ENCODE measurements at places on chromosomes 5 and 9.

DNA sequence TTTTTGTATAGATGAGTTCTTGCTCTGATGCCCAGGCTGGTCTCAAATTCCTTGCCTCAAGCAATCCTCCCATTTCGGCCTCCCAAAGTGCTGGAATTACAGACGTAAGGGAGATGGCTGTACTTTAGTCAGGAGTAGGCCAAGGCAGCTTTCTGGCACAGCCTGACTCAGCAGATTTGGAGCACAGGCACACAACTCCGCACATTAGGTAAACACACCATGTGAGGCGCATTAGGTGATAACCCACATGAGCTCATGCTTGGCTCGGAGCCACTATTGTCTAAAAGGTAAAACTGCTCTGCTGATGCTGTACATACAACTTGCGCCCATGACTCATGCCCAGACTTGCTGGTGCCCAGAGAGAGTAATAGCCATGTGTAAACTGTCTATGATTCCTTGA is 1157.9 kb downstream of the TAF11L14 start:
- no peak for DNase-seq

DNA sequence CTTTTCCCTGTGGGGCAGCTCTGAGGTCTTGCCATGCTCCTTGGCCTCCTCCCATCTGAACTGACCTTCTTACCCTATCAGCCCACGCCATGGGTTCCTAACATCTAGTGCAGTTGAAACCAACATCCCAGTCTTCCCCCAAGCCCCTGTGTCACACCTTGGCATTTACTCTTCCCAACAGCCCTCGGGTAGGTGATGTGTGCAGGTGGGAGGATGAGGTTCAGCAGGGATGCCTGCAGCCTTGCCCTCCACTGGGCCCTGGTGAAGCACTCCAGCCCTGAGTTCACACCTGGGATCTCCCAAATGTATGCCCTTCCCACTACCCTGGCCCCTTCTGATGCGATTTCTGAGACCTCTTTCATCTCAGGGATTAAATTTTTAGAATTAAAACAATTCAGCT is 15.5 kb downstream of the IRX2 start:
- no peak for DNase-seq

DNA sequence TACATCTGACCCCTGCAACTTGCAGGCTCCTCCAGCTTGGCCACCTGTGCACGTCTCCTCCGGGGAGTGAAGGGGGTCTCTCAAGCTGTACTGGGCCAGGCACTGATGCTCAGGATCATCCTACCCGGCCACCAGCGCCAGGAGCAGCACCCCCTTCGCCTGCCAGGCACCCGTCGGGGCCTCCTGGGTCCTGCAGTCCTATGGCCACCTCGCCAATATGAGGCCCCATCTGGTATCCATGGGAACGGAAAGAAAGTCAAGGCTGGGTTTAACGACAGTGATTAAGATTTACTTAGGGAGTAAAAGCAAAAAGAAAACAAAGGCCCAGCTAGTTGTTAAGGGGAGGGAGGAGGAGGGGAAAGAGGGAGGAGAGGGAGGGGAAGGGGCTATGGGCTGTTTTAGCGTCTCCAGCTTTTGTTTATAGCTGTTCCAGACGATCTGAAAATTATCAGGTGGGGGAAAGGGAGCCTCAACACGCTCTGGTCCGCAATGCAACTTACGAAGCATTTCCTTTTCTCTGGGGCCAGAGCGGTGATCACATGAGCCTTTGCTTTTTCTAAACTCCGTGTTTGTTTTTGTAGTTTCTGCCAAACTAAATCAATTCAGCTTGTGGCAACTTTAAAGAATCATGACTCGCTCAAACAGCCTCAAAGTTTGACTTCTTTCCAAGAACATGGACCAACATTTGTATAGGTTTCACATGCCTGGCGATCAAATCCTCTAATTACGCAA is 132.4 kb downstream of the ROR2 start:
- no peak for DNase-seq

DNA sequence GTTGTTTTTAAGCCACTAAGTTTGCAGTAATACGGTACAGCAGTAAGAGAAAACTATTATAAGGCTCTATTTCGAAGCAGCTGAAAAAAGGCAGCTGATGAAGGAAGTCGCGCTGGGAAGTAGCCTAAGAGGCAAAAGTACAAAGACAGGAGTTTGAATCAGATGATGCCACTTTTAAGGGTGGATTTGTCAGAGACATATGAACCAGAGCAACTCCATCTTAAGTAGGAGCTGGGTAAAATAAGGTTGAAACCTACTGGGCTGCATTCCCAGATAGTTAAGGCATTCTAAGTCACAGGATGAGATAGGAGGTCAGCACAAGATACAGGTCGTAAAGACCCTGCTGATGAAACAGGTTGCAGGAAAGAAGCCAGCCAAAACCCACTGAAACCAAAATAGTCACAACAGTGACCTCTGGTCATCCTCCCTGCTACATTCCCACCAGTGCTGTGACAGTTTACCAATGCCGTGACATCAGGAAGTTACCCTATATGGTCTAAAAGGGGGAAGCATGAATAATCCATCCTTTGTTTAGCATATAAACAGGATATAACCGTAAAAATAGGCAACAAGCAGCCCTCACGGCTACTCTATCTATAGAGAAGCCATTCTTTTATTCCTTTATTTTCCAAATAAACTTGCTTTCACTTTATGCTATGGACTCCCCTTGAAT is 91.8 kb upstream of the PRSS3 start:
- no peak for DNase-seq

DNA sequence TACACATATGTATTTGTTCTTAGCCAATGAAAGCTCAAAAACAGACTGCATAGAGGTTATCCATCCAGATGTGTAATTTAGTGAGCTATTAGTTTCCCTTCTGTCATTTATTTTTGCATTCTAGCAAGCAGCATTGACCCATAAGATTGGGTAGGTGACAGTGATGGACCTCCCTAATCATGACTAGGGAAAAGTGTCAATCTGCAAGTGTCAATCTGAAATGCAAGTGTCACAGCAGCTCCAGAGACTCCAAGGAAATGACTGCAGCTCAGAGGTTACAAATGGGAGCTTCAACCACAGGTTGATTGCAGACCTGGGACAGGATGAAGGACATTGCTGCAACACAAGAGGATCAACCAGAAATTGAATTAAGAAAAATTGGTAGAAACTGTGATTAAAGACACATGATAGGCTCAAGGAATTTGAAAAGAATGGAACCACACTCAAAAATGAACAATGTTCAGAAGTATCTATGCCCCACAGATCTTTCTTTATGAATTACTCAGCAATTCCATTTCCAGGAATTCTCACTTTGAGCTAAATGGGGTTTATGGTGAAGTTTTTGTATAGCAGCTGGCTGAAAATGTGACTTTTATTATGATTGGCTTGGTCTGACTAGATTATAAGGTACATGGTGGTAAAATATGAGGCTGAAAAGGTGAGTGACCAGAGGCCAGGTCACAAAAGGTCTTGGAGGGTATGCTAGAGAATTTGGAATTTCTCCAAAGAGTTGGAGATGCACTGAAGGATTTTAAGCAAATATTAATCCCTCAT is 59.6 kb upstream of the HTR4 start:
- DNase-seq, result no peak

- DNase-seq, result no peak
Measured at GRCh38 chr9:4828761-4829160, 36.0 kb downstream of the RCL1 start.

DNA sequence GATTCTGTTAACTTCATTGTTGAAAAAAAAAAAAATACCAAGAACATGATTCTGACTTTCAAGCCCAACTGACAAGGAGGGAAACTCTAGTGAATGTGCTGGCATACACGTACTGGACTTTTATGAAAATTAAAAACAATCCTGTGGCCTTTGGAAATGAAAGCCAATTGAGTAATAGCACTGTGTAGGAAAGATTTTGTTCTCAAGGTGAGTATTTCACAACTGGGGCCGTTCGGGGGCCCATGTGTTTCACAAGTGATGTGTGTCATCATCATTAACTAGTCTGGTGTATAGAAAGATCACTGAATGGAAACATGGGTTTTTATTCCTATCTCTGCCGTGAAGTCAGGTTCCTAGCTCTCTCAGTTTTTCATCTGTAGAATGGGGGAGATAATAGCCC is 605.0 kb upstream of the CLINT1 start:
- no peak for DNase-seq

- no peak for DNase-seq
Measured at GRCh38 chr9:81680006-81680405, 9.3 kb downstream of the TLE1 start.

- no peak for DNase-seq
Measured at GRCh38 chr9:103226647-103227013, 231.5 kb downstream of the CYLC2 start.

DNA sequence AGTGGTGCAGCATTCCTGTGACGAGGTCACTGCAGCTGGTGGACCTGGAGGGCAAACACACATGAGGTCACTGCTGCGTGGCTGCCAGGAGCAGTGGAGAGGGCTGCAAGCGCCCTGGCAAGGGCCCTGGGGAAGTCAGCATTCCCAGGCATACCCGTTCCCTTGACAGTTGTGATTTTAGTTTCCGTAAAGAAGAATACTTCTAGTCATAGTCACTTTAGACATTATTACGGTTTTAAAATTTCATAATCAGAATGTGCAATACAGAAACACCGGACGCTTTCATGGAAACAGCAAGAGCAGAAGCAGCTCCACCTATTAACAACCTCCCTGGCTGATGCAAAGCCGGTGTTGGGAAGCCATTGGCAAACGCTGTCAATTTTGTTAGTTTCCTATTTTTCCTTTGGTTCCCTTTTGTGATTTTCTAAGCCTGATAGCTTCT is 129.8 kb downstream of the GADD45G start:
- DNase-seq, result no peak

DNA sequence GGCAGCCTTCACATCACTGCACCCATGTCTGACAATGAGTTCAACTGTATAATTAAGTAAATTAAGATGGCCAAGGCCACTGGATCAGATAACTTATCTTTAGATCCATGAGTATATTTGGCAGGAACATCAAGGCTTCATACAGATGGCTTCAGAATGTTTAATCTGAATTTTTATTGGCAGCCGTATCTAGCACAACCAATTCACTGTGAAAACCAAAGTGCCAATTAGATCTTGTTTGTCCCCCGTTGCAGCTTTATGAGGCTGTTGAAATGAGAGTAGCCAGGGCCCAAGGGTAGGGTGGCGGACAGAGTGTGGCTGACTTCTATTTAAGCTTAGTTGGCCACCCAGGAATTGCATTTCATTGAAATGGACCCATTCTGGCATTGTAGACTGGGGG is 137.7 kb downstream of the SYK start:
- DNase-seq, result no peak

DNA sequence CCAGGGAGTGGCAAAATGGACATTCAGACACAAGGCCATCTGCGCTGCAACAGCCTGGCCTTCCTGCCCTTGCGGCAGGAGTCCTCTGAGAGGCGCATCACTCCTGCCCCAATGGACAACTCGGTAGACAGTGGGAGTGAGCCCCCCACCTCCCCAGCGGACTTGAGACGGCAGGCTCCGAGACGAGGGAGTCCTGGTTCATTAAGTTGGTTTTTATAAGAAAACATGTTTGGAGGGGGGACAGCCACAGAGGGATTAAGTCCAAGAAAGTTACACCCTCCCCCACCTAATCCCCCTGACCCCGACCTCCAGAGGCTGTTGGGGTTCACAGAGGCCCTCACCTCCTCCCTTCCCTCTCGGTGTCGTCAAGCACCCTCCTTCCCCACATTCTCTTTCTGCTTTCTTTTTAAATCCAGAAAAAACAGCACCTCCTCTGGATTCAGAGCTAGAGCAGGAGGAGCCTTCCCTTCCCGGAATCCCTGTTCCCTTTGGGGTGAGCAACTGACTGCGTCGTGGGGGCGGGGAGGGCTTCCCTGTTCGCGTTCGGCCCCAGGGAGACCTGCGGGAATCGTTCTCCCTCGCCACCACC is 1.8 kb upstream of the EGR1 start:
- no peak for DNase-seq

DNA sequence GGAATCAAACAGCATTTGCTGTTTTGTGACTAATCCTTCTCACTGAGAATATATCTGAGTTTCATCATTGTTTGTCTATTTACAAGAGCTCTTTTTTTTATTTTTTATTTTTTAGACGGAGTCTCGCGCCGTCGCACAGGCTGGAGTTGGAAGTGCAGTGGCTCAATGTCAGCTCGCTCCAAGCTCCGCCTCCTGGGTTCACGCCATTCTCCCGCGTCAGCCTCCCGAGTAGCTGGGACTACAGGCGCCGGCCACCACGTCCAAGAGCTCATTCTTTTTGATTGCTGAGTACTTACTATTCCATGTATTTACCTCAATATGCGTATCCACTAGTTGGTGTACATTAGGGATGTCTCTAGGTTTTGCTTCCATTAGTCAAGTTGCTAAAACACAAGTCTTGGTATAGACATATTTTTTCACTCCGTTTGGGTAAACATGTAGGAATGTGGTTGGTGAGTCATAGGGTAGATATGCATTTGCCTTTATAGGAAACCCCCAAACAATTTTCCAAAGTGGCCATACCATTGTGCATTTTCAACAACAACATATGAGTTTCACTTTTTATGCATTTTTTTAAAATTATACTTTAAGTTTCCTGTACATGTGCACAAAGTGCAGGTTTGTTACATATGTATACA is 1005.0 kb upstream of the CDH10 start:
- DNase-seq, result no peak

GRCh38 chr5:37436146-37436934 is 57.2 kb downstream of the WDR70 start:
- DNase-seq, result no peak

DNA sequence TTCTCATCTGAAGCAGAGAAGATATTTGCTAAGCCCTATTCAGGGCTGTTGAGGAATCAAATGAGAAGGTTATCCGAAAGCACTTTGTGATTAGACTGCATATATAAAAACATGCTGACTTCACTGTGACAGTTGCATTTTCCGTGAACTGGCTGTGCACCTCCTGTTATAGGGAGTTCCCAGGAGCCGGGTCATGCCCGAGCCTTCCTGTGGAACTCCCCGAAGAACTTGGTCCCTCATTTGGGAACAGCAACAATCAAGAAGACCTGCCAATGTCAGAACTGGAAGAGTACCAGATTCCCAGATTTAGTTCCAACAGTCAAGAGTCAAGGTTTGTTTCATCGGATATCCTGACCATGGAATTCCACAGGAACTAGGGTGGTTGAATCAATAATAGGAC is 130.4 kb upstream of the RAI14 start:
- DNase-seq, result no peak

DNA sequence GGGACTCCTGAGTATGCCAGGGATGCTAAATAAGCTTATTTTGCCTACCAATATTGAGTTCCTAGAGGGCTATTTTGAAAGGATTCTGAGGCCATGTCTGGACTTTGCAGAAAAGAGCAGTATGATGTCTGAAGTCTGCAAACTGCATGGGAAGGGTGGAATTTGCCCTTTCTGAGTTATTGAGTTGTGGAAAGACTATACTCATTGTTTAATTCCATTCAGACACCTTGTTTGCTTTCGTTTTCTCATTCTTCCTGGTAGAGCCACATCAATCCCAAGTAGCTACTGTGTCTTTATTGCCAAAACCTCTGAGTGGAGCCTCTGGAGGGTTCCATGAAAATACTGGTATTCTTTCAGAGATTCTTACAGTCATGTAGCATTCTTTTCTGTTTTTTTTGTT is 50.9 kb upstream of the PPP1R2B start:
- DNase-seq, result no peak

GRCh38 chr5:167576897-167577296 is 714.5 kb upstream of the WWC1 start:
- DNase-seq, result no peak

GRCh38 chr9:85290019-85290418 is 451.7 kb downstream of the AGTPBP1 start:
- peak; percentile 65 for DNase-seq

GRCh38 chr9:101366038-101366756 is 18.6 kb downstream of the BAAT start:
- no peak for DNase-seq

- no peak for DNase-seq
Measured at GRCh38 chr5:66553368-66553912, 42.8 kb upstream of the MAST4 start.

Data from natural killer cell treated with Interleukin-12 subunit alpha and Interleukin-12 subunit beta and Interleukin-15 and Interleukin-18, amount 100 ng/mL, for 72 hours (primary cell).